Activated T-cell treated with anti-CD3 and anti-CD28 coated beads, Interleukin-2, amount 50 U/mL, for 72 hours (primary cell): ENCODE measurements at places on chromosomes 3 and 15.

DNA sequence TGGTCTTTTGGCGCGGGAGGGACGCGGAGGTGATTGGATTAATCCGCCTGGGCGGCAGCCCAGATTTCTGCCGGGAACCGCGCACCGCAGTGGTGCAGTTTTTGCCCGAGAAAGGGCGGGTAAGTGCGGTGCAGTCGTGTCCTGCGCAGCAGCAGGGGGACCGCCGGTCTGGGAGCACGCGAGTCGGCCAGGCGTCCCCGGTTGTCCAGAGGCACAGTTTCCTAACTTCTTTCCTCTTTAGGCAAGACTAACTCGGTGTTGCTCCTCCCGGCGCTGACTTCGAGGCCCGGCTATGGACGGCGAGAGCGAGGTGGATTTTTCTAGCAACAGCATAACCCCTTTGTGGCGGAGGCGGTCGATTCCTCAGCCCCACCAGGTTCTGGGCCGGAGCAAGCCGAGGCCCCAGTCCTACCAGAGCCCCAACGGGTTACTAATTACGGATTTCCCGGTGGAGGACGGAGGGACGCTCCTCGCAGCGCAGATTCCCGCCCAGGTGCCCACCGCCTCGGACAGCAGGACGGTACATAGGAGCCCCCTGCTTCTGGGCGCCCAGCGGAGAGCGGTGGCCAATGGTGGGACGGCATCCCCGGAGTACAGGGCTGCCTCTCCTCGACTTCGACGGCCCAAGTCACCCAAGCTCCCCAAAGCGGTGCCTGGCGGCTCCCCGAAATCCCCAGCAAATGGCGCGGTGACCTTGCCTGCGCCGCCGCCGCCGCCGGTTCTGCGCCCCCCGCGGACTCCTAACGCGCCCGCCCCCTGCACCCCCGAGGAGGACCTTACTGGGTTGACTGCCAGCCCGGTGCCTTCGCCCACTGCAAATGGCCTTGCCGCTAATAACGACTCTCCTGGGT is 736 bp downstream of the ARHGEF26 start:
- peak; percentile 34 for DNase-seq

DNA sequence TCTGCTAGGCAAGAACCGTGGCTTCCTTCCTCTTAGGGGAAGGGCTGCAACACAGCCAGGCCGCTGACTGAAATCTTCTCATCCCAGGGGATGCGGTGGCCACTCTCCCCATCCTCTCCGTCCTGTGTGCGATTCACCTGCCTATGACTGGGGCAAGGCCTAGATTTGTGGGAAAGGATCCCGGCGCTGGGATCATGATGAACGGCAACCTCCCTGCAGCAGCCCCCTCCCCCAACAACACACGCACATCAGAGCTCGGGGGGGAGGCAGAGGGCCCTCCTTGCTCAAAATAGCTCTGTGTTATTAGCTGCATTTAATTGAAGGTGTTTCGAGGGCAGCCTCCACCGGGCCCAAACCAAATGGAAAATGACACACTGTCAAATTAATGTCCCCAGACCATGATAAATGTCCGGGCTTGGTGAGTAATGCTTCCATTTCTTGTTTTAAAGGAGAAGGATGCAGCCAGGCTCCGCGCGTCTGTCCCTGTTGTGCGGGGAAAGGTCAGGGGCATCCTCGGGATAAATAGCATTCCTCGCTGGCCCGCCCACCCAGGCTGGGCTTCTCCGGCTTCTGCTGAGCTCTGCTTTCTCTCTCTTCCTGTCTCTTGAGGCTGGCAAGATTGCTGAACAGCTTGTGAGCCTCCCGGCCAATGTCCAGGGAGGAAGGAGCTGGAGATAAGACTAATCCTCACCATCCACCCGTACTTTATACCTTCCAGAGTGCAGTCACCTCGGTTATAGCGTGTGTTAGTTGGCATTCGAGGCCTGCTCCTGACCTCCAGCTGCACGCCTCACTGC is 56.4 kb upstream of the TLE3 start:
- DNase-seq, result no peak

GRCh38 chr3:41346698-41347270 is 147.5 kb downstream of the CTNNB1 start:
- no peak for DNase-seq

DNA sequence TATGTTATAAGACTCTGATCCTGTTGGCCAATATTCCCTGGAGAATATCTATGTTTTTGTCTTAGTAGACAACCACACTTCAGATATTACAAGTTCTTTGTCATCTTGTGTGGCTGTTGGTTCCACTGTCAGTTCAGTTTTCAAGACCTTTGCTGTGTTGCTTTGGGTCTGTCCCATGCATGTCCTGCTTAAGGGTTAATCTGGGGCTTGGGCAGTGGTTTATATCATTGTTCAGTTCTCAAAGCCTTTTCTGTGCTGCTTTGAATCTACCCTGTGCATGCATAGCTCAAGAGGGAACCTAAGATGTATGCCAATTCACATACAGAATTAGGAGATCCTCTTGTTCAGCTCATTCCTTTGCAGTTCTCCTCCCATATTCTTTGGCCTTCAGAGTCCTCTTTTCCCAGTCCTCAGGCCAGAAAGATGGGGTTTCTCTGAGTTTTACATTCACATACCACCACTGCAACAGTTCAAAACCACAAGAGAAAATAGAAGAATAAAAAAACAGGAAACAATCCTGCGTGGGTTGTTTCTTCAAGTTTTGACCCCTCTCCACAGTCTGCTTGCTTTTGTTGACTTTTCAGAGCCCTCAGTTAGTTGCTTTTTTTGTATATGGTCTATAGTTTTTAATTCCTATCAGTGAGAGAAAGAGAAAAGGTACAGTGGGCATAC is 21.6 kb downstream of the BUB1B start:
- no peak for DNase-seq

DNA sequence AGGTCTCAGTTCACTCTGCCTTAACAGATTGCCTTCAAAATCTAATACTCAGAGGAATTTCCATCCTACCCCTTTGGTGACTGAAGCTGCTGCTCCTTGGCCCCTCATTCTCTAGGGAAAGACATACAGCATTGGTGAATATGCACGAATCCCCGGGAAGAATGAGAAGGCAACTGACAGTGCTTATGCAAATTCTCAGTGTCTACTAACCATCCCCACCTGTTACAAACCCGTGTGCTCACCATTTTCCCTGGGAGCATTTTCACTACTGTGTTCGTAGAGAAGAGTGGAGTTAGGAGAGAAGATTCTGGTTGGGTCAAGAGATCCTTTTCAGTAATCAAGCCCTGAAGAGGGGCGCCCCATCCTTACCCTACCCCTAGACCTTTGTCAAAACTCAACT is 37.7 kb downstream of the SYNM start:
- no peak for DNase-seq

- no peak for DNase-seq
Measured at GRCh38 chr15:62426387-62426956, 261.4 kb upstream of the C2CD4B start.

- DNase-seq, result no peak
Measured at GRCh38 chr3:31804251-31805051, 176.6 kb downstream of the OSBPL10 start.

GRCh38 chr3:65689436-65689835 is 349.3 kb downstream of the MAGI1 start:
- DNase-seq, result no peak
